ENCODE measurements at places on chromosomes 7 and 10.

DNA sequence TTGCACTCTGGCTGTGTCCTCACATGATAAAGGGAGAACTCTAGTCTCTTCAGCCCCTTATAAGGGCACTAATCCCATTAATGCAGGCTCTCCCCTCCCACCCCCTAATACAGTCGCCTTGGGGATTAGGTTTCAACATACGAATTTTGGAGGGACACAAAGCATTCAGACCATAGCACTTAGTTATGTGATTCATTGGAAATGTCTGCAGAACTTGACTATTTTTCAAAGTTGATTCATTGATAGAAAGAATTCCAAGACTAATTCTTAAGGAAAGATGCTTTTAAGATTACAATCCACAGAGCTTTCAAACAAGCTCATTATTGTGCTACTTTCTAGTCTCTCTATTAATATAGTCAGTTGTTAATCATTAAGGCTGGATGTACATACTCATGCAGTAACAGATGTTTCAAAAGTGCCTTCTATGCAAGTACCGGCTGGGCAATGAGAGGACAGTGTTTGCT is 85.3 kb upstream of the RPA3 start:
- no peak for DNase-seq

GRCh38 chr7:43648473-43649406 is 65.8 kb downstream of the STK17A start:
- DNase-seq, result peak; percentile 32

DNA sequence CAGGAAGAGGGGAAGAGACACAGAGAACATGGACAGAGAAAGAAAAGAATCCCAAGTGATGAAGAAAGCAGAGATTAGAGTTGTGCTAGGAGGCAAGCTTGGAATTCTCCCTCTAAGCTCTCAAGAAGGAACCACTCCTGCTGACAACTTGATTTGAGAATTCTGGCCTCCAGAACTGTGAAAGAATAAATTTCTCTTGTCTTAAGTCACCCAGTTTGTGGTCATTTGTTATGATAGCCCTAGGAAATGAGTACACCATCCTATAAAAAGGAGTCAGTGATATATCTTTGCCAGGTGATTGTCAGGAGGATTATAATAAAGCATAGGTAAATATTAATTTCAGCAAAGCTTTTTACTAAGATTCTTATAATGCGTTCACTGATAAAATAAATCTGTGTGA is 82.7 kb upstream of the TFEC start:
- no peak for DNase-seq

GRCh38 chr10:111316722-111317212 is 239.9 kb downstream of the ADRA2A start:
- DNase-seq, result no peak

GRCh38 chr10:1698185-1698584 is 39.1 kb downstream of the ADARB2 start:
- no peak for DNase-seq

- DNase-seq, result no peak
Observed at GRCh38 chr7:147014286-147014955, 897.8 kb downstream of the CNTNAP2 start.

GRCh38 chr7:64874562-64875250 is 28.4 kb upstream of the ZNF273 start:
- DNase-seq, result no peak

- DNase-seq, result no peak
Observed at GRCh38 chr10:128511284-128511683, 385.1 kb upstream of the MKI67 start.

DNA sequence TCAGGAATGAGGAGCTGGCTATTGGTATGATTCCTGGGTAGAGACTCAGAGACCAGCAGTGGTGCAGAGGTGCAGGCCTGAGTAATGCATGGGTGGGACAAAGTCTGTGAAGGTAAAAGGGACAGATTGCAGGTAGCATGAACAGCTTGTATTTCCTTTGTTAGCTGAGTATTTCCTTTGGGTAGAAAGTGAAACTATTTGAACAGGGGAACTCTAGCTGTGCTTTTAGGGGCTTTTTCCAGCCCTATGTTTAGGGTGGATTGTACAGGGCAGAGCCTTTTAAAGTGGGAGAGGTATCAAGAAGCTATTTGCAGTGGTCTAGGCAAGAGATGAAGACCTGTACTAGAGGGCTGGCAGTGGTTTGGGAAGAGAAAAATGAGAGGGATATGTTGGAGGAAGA is 739.9 kb downstream of the REEP3 start:
- DNase-seq, result no peak

- DNase-seq, result no peak
Observed at GRCh38 chr7:75870557-75871161, 8.2 kb upstream of the RHBDD2 start.
